ENCODE measurements at places on chromosomes 7 and 10. TPM values are rescaled to one million over a fixed set of nuclear protein-coding genes. Genes with fewer than 3 reads are reported as not detected.
A peak's percentile ranks its signal among the peaks of the same experiment; 100 is the strongest.

- no peak for DNase-seq
Measured at GRCh38 chr10:49081547-49082275, 33.6 kb downstream of the VSTM4 start.

DNA sequence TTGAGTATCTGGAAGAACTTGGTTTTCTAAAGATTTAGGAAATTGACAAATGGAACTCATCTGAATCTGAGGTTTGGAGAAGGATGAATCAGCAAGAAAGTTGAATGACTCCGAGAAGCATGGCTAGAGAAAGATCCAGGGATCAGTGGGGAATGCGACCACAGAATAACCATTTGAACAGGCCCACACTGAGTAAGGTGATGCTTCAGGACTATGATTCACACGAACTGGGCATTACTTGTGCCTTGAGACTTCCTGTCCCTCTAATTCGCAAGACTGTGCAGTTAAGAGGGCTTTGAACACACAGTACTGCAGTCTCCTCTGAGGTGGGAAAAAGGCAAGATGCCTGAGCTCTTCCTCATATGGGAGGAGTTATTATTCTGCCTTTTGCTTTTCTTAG, 395.5 kb upstream of the POM121L12 start:
- peak; percentile 85 for DNase-seq

DNA sequence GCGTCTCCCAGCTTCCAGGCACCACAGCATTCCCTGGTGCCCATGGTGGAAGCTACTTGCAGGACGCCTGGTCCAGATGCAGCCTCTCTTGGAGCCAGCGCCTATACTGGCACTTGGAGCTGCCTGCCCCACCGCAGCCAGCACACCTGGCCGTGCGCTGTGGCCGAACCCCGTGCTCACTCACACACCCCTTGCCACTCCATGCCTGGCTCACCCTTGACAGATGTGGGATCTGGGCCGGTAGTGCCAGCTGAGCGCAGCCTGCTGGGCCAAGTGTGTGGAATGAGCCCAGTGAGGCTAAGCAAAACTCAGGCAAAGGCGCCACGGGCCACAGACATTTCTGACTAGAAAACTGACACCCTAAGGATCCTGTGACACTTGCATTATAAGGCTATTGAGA, 884.8 kb downstream of the LRMDA start:
- no peak for DNase-seq

DNA sequence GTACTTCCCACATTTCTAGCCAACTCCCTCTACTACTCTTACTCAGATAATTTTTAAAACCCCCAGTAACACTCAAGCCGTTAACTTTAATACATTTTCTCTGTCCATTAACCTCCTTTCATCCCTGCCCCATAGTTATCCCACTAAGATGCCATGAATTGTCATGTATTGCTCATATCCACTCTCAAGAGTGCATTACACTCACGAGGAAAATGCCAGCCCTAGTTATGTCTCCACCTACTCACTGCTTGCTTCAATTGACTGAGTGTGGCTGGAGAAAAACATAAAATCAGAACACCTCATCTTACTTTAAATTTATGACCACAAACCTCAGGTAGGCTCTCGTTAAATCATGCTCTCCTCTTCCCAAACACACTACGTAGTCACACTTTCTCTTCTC, 324.1 kb upstream of the NPSR1 start:
- DNase-seq, result peak; percentile 51

SPAM1 gene
- total RNA-seq, result not detected

Data from renal cortical epithelial cell (primary cell).